CD4-positive, alpha-beta T cell treated with Interleukin-15 for 4 hours (primary cell): ENCODE measurements at places on chromosomes 5 and 9.

DNA sequence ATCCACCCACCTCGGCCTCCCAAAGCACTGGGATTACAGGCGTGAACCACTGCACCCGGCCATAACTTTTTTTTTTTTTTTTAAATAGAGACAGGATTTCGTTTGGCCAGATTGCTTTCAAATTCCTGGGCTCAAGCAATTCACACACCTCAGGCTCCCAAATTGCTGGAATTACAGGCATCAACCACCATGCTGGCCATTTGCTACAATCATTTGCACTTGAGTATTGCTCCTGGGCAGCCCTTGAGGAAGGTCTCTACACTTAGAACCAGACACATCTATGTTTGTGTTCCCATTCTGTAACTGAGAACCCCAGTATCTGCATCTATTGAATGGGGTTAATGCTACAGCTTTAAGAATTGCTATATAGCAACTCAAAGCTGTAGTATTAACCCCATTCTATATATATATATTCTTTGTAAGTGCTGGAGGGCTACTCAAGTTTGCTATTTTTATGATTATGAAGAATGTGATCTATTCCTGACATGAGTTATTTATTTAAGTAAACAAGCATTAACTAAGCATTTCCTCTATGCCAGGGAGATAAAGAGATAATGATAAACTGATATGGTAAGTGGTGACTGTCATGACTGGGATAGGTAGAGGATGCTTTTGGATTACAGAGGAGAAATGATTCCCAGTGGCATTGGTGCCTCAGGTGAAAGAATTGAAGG, 496.5 kb upstream of the TNC start:
- DNase-seq = no peak

GRCh38 chr9:37381094-37381741, 41.3 kb upstream of the GRHPR start:
- DNase-seq = no peak

GRCh38 chr5:129917224-129917623, 13.0 kb downstream of the CHSY3 start:
- DNase-seq = no peak

GRCh38 chr9:23375511-23375910, 450.5 kb downstream of the ELAVL2 start:
- no peak for DNase-seq

DNA sequence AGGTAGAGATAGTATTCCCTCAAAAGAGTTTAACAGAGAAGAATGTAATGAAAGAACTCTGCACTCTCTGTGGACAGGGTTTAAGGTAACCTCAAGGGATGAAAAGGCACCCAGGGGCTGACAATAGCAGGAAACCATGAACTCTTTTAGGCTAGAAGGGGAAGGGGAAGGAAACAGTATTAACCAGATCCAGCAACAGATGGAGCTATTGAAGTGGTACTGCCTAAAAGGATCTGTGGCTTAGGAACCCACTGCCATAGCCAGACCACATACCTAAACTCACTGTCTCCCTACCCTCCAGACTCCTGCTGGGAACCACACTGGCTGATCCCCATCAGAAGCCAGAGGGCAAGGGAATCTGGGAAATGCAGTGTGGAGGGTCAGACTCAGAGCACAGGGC, 35.5 kb downstream of the PLGRKT start:
- DNase-seq = no peak

- DNase-seq = no peak
Observed at GRCh38 chr5:10699281-10699874, 61.7 kb downstream of the DAP start.

DNA sequence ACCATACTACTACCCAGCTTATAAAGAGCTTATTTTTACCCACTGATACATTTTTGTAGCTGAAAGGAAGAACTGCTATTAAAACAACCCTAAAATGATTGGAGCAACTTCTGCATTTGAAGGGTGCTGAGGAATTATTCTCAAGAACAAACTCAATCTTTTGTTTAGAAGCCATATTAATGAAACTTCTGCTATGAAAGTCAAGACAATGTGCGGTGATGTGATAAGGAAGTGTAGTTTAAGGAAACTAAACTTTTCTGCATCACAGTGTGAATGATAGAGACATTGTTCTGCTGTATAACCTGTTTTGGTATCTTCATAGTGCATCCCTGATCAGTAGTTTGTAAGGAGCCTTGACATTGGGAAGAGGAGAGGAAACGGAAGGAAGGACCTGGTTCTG, 408.5 kb downstream of the TMEM38B start:
- DNase-seq = no peak

DNA sequence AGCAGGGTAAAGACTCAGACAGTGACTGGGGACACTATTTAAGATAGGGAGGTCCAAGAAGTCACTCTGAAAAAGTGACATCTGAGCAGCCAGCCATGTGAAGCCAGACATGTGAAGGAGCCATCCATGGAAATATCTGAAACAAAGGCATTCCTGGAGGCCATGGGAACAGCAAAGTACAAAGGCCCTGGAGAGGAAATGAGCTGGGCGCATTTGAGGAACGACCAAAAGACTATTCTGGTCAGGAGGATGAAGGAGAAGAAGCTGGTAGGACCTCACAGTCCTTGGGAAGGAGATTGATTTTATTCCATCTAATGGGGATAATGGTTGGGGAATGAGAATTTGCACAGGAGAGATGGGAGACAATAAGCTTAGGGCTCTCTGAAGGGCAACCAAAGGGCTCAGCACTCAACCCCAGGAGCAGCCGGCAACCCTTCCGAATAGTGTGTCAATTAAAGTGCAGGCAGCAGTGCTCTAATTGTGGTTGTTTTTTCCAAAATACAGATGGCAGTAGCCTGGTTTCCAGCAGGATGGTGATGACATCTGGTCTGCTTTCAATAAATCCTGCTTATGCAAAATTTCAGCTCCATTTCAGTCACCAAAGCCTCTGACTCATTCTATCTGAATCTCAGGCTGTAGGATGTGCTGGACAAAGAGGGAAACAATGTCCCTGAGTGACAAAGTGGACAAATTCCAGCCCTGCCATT, 26.7 kb downstream of the FOXI1 start:
- DNase-seq = no peak

GRCh38 chr5:53399926-53400697, 80.3 kb upstream of the FST start:
- no peak for DNase-seq

DNA sequence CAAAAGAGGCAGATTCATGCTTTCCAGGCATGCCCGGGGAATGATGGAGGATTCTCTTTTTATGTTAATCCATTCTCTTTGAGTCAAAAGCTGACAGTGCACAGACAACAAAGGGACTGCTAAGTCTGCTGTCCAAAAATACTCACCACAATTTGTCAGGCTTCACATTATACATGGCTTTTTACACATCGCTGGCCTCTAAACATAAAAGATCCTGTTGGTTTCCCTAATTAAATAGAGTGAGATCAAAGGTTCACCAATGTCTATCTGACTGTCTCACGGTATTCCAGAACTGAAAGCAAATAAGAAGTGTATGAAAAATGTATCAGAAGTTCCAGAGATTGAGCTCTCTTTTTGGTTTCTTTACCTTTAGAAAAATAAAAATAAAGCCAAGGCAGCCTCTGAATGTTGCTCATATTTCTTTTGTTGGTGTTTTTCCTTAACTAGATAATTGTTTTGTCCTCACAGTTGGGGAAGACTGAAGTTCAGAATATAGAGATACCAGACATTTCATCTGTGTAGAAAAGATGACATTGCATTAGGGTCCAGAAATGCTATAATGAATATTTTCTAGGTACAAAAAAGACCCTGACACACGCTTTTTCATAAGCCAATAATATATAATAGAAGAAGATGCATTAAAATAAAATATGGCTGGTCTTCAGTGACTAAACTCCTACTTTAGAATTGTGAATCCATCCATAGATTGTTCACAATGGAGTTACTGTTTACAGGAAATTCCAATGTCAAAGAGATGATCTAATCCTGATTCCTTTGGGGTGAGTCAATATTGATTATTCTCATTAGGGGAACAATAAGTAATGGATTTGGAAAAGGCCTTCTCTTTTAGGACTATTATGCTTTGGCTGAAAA, 688.2 kb upstream of the CDH6 start:
- no peak for DNase-seq

DNA sequence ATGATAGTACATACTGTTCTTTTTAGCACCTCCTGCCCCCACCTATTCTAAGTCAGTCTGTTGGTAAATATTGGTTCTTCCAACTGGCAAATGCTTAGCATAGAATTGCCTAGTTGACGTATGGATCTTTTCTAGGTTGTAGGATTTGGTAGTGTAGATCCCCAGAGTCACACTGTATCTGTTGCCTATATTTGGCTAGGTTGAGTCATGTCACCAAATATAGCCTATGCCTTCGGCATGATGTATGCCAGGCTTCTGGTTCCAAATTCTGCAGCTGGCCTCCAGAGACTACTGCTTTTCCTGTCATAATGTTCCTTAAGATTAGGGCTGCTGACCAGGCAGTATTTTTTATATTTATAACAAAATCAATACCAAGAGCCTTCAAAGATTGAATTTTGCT, 38.2 kb downstream of the CPEB4 start:
- no peak for DNase-seq

DNA sequence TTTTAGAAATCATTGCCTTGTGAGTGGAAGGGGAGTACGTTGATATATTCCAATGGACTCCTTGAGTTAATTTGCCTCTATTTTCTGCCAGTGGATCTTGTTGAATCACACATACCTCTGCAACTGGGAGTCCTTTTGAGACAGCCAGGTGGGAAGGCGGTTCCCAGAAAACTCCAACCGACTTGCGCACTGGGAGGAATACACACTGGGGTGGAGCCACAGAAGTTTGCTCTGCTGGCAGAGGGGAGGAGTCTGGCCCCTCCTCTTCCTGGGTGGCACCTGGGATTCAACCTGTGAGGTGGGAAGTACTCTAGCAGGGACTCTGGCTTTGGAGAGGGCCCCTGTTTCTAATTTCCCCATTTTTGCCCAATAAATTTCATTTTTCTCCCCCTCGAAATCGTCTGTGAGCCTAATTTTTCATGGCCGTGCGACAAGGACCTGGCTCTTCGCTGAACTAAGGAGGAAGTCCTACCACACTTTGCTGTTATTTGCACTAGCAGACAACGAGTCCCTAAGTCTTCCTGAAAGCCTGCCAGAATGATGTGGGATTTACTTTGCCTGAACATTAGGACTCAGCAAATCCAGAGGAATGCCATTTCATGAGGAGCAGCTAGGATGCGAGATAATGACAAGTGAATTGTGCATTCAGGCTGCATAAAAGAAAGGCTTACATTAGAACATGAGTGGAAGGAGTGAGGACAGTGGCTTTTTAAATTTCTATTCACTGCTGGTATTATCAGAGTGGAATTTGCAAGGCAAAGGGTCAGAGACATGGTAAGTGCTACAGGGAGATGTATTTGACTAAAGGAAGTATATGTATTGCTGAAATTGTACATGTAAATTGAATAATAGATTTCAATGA, 67.2 kb downstream of the PRLR start:
- DNase-seq = no peak

DNA sequence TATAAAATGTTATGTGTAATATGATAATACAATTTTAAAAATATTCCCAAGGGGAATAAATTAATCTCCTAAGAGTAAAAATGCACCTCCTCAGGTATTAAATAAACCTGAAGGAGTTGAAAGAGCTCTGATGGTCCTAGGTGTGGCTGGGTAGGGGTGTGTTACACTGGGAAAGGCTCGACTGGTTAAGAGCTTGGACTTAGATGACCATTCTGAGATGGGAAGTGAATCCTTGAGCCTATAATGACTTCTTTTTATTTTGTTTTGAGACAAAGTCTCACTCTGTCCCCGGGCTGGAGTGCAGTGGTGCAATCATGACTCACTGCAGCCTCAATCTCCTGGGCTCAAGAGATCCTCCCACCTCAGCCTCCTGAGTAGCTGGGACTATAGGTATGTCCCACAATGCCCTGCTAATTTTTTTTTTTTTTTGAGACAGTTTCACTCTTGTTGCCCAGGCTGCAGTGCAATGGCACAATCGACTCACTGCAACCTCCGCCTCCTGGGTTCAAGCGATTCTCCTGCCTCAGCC, 9.2 kb upstream of the HABP4 start:
- DNase-seq = no peak

DNA sequence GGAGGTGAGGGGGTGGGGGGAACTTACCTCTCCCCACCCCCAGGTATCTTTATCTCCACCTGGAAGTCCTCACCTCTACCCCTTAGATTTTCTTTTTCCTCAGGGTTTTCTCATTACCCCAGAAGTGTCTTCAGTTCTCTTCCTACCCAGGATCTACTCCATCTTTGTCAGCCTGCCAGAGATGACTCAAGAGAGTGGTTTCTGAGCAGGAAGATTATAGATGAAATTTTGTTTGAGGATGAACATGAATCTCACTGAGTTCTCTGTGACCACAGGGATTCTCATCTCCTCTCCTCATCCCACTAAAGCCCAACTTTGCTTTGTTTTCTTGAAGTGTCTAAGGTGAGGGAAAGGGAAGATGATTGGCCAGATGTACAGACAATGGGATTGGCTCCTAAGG, 5.2 kb upstream of the HINT2 start:
- DNase-seq = no peak

GRCh38 chr9:135921749-135922310, 14.5 kb upstream of the CAMSAP1 start:
- DNase-seq = no peak
